GM12865 (cell line): ENCODE measurements at places on chromosomes 5 and 9.

- DNase-seq = no peak
Observed at GRCh38 chr5:105905392-105905791, 1765.3 kb downstream of the EFNA5 start.

GRCh38 chr9:70291446-70291845 lies 32.7 kb downstream of the SMC5 start:
- DNase-seq = no peak

- DNase-seq = no peak
Observed at GRCh38 chr5:179235416-179236400, 109.6 kb downstream of the ADAMTS2 start.

DNA sequence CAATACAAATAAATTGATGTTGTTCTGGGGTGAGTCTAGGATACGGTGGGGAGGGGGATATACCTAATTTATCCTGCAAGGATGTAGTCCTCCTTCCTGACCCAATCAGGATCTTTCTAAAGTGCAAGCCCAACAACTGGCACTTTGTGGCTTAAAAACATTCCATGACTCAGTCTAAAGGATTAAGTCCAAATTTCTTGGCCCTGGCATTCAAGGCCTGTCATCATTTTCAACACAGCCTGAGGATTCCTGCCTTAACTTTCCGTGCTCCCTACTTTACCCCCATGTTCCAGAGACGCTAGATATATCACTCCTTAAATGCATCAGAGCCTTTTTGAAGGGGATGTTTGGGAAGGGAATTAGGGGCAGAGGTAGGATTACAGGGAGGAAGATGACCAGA lies 1.0 kb downstream of the FAM221B start:
- DNase-seq = no peak

DNA sequence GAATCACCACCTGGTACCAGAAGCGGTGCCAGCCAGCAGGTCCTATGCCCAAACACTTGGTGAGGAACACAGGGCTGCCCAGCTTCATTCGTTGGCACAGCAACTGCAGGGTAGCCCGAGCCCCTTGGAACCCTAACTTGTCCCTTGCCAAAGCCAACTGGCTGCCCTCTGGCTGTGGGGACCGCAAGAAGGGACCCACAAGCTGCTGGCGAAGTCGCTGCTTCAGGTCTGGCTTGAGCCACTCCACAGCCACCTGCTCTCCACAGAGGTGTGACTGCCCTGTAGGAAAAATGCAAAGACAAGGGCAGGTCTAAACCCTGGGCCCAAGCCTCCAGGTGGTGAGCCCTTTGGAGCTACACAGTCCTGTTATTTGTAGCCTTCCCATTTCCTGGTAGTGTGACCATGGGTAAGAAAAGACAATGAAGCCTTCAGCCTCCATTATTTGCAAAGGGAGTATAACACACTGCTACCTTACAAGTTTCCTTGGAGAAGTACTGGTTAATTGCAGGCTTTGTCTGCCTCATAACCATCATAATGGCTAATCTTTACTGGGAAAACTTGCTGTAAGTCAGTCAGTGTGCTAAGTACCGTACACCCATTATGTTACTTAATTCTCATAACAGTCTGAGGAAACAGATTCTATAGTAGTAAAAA lies 1.8 kb downstream of the DND1 start:
- DNase-seq = no peak

DNA sequence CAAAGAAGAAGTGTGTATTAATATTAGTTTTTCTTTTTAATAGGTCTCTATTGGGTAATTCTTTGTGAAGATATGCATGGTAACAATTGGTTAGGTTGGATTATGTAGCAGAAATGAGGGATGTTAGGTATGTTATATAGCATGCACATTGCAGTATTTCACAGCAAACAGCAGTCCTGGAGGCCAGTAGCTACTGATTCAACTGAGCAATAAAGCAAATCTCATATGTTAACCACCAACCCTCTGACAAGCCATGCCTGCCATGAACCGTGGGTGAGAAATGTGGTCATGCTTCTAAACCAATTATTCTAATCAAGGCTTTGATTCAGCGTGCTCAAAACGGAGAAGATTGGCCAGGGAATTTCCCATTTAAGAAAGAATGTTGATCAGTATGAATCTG lies 313.0 kb upstream of the CDH6 start:
- DNase-seq = no peak

- no peak for DNase-seq
Observed at GRCh38 chr5:163566678-163567077, 61.3 kb downstream of the MAT2B start.

DNA sequence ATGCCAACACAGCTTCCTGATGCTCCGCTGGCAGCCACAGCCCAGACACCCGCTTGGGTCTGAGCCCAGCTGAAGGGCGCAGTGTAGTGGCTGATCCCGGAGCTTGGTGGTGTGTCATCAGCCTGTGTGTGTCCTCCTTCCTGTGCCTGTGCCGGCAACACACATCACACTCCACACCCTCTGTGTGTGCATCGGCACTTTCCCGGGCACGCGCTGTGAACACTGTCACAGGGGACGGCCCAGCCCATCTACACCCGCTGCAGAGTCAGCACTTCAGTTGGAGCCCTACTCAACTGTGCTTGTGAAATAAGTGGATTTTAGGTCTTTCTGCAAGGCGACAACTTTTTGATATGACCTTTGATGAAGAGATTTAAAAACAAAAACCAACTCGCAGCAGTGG lies 189.4 kb downstream of the IRX2 start:
- DNase-seq = no peak

DNA sequence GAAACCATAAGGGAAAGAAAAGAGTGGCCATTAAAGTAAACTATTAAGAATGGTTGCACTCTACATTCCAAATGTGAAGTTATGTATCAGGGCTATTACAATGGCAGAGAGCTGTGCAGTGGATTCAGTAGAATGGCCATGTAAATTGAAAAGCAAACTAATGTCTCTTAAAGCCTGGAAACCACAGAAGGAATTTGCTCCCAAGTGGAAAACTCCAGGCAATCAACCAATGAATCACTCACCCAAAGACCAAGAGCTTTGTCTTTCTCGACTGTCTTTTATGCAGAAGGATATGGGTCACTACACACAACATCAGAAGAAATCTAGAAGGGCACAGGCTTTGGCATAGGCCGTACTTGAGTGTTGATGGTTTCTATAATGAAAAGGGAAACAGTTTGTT lies 114.9 kb downstream of the TLE1 start:
- DNase-seq = no peak

GRCh38 chr9:87683751-87684626 lies 41.9 kb upstream of the CTSL start:
- DNase-seq = no peak

DNA sequence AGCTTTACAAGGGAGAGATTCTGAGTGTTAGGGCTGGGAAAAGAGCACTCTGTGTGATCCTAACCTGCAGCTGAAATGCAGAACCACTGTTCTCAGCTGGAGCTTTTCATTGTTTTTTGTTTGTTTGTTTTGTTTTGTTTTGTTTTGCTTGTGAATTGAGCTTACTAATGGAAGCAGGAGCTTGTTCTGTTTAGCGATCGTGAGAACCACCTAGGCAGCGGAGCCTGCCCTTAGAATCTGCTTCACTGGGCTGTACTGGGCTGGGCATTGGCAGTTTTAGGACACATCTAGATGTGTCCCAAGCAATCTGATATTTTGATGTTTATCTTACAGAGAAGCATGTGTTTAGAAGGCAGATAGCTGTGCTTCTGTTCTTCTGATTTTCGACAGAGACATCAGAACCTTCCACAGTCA lies 14.3 kb downstream of the SYK start:
- DNase-seq = no peak

GRCh38 chr5:92504346-92504745 lies 1076.7 kb downstream of the NR2F1-AS1 start:
- peak; percentile 3 for DNase-seq

DNA sequence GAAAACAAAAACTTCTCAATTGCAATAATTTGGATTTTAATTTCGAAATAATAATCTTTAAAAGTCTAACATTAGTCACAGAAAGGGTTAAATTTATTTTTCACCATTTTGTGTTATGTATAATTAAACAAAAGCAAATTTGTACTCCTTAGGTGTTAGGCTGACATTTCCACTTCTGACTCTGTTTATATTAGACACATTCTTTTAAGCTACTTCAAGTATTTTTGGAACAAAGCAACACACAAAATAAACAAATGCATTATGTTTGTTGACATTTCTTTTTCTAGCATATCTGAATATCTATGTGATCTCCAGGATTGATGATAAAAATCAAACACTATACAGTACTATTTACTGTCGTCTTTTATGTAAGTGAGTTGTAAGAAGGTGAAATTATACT lies 44.3 kb upstream of the NIPBL start:
- no peak for DNase-seq

- no peak for DNase-seq
Observed at GRCh38 chr5:175685701-175686350, 28.0 kb downstream of the HRH2 start.

DNA sequence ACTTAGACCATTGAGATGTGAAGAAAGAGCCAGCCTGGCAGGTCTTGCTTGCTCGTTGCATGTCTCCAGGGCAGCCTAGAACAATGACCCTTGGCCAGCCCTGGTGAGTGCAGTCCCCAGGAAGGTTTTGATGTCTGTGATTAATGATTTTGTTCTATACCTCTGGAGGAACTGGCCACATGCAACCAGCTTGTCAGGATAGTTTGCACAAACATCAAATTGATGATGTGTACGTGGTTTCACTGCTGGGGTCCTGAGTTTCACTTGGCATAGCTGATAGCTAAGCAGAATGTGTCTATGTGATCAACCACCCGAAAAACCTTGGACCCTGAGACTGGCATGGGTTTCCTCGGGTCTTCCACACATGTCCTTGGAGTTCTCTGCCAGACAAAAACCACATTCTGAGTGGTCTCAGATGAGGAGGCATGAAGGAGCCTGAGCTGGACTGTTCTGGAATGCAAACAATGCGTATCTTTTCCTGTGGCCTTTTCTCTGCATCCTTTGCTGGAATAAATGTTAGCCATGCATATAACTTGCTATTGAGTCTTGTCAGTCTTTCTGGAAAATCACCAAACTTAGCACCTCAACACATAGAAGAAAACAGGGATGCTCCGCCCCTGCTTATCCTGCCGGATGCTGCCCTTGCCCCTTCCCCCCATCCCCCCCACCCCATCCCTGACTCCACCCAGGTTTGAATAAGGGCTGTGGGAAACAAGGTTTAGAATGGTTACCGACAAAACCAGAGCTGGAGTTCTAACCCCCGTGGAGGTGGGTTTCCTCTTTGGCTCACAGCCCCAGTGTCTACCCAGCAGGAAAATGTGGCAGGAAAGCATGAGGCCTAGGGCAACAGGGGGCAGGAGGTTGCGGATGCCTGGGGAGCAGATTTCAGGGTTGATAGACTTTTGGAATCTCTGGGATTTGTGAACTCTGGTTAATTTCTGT lies 50.1 kb upstream of the ANKRD33B start:
- DNase-seq = no peak

DNA sequence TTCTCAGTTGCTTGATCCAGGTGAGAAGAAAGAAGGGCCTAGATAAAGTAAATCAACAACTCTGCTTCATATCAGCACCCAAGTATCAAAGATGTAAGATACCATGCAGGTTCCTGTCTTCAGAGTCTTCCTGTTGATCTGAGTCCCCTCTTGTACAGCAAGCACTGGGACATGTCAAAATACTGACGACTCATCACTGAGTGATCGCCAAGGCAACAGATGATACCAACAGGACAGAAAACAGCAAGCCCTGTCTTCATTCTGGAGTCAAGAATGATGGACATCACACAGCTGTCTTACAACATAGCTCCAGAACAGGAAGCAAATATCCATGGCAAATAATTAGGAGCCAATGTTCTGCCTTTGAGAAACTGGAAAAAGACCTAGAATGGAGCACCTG lies 83.7 kb downstream of the TARS1 start:
- DNase-seq = no peak

GRCh38 chr9:20242510-20243189 lies 379.6 kb downstream of the MLLT3 start:
- peak; percentile 87 for DNase-seq

DNA sequence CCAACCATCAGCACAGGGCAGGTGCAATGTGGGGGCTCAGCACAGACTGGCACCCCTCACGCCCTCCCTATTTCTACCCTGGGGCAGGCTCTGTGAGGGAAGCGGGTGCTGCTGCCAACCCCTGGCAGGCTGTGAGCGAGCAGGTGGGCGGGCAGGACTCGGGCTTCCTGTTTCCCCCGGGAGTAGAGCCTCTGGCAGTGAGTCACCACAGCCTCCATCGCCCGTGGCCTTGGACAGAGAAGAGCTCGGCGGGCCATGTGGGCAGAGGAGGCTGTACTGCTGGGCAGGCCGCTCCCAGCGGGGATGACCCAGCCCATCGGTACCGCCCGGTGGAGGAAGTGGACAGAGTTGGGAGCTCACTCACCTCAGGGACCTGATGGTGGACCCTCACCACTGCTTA lies 16.6 kb downstream of the KCNT1 start:
- DNase-seq = no peak

DNA sequence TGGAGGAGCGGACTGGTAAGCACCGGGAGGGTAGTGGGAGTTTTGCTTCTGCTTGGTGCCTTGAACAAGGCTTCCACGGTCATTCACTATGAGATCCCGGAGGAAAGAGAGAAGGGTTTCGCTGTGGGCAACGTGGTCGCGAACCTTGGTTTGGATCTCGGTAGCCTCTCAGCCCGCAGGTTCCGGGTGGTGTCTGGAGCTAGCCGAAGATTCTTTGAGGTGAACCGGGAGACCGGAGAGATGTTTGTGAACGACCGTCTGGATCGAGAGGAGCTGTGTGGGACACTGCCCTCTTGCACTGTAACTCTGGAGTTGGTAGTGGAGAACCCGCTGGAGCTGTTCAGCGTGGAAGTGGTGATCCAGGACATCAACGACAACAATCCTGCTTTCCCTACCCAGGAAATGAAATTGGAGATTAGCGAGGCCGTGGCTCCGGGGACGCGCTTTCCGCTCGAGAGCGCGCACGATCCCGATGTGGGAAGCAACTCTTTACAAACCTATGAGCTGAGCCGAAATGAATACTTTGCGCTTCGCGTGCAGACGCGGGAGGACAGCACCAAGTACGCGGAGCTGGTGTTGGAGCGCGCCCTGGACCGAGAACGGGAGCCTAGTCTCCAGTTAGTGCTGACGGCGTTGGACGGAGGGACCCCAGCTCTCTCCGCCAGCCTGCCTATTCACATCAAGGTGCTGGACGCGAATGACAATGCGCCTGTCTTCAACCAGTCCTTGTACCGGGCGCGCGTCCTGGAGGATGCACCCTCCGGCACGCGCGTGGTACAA lies 556 bp downstream of the PCDHGC3 start:
- DNase-seq = peak; percentile 51

GRCh38 chr5:139397921-139398320 lies 3.0 kb upstream of the PROB1 start:
- no peak for DNase-seq

DNA sequence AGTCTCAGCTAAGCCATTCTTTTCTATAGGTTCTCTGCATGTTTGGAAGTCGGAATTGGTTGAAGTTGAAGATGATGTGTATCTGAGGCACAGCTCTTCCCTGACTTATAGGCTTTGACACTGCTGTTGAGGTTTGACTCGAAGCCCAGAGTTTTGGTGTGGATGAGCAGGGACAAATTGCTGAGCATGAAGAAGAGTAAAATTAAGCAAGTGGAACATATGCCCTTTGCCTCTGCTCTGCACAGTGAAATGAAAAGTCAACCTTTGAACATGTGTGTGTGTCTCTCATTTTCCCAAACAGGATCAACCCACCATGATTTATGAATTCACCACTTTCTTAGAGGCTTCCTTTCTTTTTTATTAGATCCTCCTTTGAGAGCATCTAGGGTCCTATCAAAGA lies 8.5 kb downstream of the HMHB1 start:
- no peak for DNase-seq

- no peak for DNase-seq
Observed at GRCh38 chr5:54975701-54976100, 9.7 kb downstream of the ESM1 start.
